AG04449 (cell line): ENCODE measurements at places on chromosomes 4 and X.
A peak's percentile ranks its signal among the peaks of the same experiment; 100 is the strongest.

DNA sequence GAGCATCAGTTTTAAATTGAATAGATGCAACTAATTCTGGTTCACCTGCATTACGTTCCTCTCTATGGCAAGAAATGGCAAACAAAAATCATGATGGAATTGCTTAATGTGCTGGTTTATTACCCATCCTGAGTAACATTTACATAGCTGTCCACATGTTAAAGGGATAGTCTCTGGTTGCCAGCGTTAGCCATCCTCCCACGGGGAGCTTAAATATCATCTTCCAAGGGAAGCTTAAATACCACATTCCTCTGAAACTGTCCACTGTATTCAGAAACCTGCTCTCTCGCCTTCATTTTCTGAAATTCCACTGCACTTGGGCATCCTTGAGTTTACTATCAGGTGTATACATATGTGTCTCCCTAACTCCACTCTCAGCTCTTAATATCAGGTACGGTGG lies 586.6 kb downstream of the TLL1 start:
- no peak for DNase-seq

GRCh38 chr4:86818841-86819240 lies 30.3 kb downstream of the SLC10A6 start:
- no peak for DNase-seq

- DNase-seq, result no peak
These were observed 7.9 kb downstream of the HUWE1 start for GRCh38 chrX:53678667-53679066.

- DNase-seq, result no peak
These were observed 1.2 kb downstream of the PHF8 start for GRCh38 chrX:54043056-54043455.

DNA sequence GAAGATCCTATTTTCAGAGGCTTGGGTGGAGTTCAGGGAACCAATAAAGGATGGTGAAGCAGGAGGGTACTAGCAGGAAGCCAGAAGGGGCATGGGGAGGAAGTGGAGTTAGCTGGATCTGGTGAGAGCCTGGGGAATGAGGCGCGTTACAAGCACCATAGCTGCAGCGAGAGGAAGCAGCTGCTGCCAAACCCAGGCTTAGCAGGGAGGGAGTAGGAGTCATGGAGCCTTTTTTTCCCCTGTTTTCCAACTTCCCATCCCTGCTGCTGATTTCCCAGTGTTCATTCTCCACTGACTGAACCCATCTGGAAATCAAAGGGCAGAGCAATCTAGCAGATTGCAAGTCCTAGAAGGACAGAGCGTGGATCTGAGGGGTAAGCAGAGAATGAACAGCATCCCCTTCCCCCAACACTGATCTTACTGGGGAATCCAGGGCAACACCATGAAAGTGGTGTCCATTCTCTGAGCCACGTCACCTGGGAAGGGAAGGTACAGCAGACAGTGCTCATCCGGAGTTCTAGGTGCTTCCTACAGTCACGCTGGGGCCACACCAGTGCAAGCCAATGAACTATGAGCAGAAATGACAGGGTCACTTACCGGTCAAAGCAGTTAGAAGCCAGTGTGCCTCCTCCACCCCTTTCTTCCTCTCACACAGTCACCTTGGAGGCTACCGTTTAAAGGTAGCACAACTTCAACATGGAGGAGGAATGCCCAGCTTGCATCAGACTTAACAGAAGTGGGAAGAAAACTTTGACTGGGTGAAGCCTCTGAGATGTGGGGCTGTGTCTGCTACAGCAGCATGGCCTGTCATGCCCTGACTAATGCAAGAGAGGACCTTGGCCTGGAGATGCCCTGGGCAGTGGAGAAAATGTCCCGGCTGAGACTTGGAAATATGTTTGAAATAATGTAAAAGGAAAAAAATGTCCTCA lies 36.7 kb downstream of the SMIM20 start:
- no peak for DNase-seq

DNA sequence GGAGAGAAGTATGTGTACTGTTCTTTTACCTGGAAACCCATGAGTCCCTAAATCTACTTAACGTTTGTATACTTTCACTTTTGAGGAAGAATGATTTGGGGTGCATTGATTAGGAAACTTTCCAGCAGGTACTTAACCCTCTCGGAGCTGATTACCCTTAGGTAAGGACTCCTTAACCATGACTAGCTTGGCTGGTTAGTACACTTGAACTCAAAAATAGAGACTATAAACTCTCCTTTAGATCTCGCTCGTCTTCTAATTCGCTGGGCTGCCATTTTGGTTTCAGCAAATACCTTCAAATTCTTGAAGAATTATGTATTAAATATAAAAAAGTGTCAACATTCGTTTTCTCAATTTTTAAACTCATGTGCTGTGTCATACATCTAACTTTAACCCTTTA lies 2.0 kb downstream of the USP9X start:
- no peak for DNase-seq

GRCh38 chrX:43581888-43582539 lies 74.1 kb upstream of the MAOA start:
- DNase-seq, result no peak

DNA sequence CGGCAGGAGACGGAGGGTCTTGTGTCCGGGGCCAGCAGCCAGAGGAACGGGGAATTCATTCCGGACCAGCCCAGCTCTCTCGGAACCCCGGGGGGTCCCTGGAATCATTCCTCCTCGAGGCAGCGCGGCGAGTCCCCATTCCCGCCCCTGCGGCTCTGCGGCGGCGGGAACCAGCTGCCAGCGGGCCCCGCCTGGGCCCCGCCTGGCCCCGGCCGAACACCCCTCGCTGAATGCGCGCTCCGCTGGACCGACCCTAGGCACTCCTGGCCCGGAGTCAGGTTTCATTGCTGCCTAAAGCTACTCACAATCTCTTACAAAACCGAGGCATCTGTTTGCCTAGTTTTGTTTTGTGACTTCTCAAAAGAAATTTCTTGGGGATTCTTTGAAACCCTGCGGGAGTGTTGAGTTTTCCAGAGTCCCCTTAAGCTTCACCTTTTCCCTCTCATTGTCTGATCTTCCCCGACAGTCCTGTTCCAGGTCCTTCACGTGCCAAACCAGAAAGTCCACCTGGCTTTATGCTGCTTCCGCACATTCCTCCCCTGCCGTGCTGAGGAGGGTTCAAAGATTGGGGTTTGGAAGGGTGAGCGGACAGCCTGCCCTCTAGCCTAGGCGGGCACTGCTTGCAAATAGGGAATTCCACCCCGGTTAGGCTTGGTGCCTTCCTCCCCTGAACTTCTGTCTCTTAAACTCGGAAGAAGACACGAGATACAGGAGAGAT lies 789 bp downstream of the ARHGAP10 start:
- no peak for DNase-seq

DNA sequence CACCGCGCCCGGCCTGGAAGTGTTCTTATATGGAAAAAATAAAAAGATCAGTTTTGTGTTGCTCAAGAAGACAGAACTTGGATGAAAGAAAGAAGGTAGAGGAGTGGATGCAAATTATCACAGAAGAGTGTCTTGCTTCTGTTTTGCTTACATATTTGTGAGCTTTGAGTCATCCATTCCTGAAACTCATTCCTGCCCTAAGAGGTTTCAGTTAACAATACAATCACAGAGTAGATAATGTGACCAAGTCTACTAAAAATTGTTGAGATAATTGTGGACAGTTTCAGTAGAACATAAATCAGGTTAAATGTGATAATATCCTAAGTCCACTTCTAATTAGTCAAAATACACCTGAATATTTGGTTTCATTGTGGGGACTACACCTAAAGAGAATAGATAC lies 26.4 kb upstream of the LRCH2 start:
- peak; percentile 3 for DNase-seq

DNA sequence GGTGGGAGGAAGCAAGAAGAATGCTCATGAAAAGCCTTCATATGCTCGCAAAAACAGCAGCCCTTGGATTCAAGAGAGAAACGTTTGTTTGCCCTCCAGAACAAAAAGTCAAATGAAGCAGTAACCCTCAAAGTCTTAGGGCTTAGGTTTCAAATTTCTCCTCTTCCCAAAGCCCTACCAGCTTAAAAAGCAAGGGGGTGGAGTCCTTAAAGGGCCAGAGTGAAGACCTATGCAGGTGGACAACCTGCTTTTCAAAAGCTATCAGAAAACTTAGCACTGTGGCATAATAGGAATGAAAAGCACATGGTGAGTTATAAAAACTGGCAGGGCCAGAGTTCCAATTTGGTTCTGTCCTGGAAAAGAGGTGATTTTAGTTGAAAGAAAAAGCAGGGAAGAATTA lies 253.3 kb downstream of the NAP1L3 start:
- DNase-seq, result no peak

DNA sequence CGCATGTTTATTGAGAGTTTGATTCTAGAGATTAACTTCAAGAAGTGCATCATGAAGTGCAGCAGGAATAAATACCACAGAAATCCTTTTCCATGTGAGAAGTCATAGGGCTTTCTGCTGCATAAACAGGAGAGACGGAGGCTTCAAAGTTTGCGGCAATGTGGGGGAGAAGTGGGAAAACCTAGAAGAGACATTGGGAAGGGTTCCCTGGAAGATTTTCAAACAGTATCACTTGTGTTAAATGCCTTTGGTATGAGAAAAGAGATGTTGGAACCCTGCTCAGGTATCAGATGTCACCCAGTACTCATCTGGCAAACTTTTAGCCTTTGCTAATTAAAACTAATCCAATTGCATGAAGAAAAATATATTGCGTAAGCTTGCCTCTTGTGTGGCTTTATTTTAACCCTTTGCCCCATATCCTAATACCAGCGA lies 15.4 kb downstream of the NHS start:
- DNase-seq, result no peak

GRCh38 chrX:66016905-66017658 lies 22.8 kb downstream of the VSIG4 start:
- DNase-seq, result no peak
